ENCODE measurements at places on chromosomes 13 and 19. TPM values are rescaled to one million over a fixed set of nuclear protein-coding genes. Genes with fewer than 3 reads are reported as not detected.

The SLC27A1 gene
- total RNA-seq, result 4.1 TPM

The SULT2A1 gene
- total RNA-seq, result 253 TPM

The ZNF90 gene
- total RNA-seq, result 3.8 TPM

The IGSF23 gene
- total RNA-seq, result 2.3 TPM

The NLRP12 gene
- 0.10 TPM for total RNA-seq

The CD70 gene
- not detected for total RNA-seq

The RHPN2 gene
- total RNA-seq, result 21.6 TPM

The MBD3L3 gene
- total RNA-seq, result not detected

The ZNF600 gene
- total RNA-seq, result 14.5 TPM

The OR7A5 gene
- not detected for total RNA-seq

The ZNF382 gene
- 6.8 TPM for total RNA-seq

The OR7D4 gene
- not detected for total RNA-seq

The ZC3H4 gene
- total RNA-seq, result 10.7 TPM

The ACTMAP gene
- 2.2 TPM for total RNA-seq

The ZNF568 gene
- 1.00 TPM for total RNA-seq

The CGB2 gene
- total RNA-seq, result not detected

The HS6ST3 gene
- not detected for total RNA-seq

The RASIP1 gene
- 0.44 TPM for total RNA-seq
